Activated CD4-positive, alpha-beta T cell treated with anti-CD3 and anti-CD28 coated beads, Interleukin-2, amount 50 U/mL, for 16 hours (primary cell): ENCODE measurements at places on chromosomes 6 and 20.

- no peak for DNase-seq
These were observed 25.7 kb downstream of the MYCT1 start for GRCh38 chr6:152723398-152723797.

DNA sequence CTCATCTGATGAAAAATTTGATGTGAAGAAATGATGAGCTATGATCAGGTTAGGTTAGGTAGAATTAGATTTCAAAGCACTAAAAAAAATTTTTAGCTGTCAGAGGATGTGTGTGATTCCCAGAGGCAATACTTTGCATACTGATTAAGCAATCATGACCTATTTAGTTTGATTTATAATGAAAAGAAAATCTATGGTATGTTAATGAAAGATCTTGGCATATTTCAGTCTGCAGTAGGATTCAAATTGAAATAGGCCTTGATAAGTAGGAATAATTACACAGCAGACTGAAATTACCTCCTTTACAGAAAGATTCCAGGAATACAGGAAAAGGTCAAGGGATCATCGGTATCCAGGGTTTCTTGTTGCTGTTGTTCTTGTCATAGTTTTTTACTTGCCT, 69.3 kb downstream of the HDDC2 start:
- no peak for DNase-seq

GRCh38 chr20:20461551-20461950, 93.6 kb downstream of the INSM1 start:
- DNase-seq, result no peak

DNA sequence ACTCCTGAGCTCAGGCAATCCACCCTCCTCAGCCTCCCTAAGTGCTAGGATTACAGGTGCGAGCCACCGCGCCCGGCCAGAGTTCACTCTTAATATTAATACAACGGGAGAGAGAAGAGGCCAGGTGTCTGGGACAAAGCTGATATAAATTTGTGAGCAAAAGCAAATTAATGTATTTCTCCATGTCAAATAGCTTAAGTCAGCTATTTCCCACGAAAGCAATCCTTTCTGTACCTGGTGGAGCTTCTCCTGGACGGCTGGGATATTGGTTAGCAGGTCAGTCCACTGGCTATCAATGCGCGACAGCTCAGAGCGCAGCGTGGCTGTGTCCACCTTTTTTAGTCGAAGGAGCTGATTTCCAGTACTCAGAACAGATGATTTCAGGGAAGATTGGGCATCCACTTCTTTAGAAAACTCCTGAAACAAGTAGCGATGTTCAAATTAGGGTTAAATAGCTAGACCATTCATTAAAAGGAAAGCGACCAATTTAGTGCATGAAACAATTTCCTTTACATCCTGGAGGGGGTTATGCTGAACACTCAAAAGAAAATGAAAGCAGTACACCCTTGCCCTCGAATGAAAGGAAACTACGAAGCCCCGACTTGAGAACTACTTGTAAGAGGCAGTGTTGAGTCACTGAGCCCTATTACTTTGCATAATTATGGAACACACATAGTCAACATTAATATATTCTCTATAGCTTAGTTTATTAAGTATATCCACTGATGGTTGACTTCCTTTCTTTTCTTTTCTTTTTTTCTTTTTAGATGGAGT, 403.4 kb downstream of the SYNE1 start:
- DNase-seq, result peak; percentile 43

- no peak for DNase-seq
These were observed 20.5 kb downstream of the ROMO1 start for GRCh38 chr20:35719717-35720116.

- DNase-seq, result peak; percentile 61
These were observed at the start of gene SIRPB1 for GRCh38 chr20:1619861-1620444. Gene SIRPB1 (minus strand): TSS chr20:1620009. CDS start chr20:1619944, 65 bp downstream.

GRCh38 chr20:63980317-63980805, 571 bp upstream of the PRPF6 start:
- peak; percentile 60 for DNase-seq

DNA sequence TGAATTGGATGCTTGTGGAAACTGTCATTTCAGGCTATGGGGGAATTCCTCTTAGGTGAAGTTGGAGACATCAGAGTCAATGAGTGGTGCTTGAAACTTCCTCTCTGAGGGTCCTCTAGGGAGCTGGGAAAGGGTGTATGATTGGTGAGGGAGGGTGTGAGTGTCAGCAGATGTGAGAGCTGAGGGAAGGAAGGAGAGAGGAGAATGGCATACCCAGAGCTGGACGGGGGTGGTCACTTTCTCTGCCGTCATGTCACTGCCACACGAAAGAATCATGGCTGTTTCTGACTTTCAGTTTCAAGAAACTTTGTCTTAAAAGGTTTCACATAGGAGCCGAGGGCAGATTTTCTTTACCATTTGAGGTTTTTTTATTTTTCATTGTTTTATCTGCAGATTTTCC, 50.3 kb downstream of the DEK start:
- no peak for DNase-seq

DNA sequence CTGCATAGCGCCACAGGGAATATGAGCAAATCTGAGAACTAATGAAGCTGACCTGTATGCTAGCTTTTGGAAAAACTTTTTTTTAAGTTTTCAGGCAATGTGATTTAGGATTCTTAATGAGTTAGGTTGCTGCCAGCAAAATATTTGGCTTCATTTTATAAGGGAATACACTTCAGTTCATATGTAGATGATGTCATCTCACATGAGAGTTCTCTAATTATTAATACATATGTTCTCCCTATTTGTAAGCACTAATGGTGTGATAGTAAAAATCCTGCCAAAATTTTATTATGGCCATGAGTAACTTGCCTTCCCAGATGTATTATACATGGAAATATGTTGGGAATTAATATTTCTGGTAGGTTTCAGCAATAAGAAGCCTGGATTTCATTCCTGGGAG, 573.8 kb downstream of the EPM2A start:
- no peak for DNase-seq

DNA sequence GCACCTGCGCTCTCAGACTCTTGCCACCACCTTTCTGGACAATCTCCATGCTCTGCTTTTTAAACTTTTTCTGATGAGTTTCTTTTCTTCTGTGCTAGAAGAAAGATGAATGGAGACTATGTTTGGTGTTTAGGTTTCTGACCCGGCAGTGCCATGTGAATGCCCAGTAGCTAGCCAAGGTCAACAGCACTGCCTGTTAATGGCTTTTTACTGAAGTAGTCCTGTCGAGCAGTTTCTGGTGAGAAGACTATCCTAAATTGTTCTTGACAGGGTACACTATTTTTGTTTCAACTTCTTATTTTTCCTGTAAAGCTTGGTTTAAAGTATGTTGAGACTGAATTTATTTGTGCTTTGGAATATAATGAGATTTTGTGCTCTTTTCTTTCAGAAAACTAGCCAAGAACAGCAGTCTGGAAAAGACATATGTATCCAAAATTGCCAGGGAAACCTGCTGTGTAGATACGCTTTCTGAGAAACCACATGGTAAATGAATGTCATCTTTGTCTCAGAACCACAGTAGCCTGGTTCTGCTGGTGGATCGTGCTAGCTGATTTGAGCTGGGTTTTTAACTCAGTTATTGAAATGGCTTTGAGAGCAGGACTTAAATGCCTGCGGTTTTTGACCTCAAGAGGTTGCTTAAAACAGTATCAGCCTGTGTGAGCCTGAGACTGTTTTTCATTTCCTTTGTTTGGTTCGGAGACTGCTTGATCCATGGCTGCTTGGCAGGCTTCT, 48.1 kb downstream of the KCNS1 start:
- DNase-seq, result peak; percentile 75

DNA sequence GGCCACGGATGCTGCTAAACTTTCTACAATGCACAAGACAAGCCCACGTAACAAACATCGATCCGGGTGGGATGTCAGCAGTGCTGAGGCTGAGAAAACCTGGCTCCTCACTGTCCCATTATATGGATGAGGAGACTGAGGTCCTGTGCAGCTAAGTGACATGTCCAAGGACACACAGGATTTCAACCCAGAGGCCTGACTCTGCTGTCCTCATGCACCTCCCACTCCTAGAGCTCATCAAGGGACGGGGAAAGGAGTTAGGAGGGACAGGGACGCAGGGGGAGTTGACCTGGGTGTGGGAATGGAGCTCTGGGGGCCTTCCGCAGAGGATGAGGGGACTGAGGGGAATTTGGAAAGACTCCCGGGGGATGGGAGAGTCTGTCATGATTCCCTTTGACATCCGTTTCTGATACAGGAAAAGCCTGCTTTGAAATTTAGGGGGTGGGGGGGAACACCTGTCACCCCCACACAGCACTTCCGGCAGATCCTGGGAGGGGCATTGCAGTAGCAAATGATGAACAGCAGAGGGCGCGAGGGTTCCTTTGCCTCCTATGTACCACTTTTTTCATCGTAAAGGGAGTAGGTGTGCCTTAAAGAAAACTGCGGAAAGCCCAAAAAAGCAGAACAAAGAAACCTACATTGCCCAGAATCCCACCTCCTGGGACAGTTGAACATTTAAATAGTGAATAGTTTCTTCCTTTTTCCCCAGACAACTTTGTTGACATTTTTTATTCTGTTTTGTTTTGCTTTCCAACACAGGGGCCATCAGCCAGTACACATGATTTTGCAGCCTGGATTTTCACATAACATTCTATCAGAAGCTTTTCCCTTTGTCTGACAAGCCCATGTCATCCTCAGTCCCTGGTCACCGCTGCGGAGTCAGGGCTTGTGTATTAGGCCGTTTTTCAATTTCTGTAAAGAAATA, 48.6 kb downstream of the SLC2A10 start:
- DNase-seq, result peak; percentile 66

- DNase-seq, result no peak
These were observed 33.0 kb downstream of the MRAP2 start for GRCh38 chr6:84066536-84066935.

- peak; percentile 79 for DNase-seq
These were observed 3.5 kb upstream of the EFHC1 start for GRCh38 chr6:52416629-52417151.

- no peak for DNase-seq
These were observed 37.1 kb downstream of the GINS1 start for GRCh38 chr20:25444556-25444955.
